ENCODE measurements at places on chromosomes 4 and X. TPM values are rescaled to one million over a fixed set of nuclear protein-coding genes. Genes with fewer than 3 reads are reported as not detected.
A peak's percentile ranks its signal among the peaks of the same experiment; 100 is the strongest.

GRCh38 chr4:149202117-149202516, 613.5 kb downstream of the IQCM start:
- no peak for DNase-seq

DNA sequence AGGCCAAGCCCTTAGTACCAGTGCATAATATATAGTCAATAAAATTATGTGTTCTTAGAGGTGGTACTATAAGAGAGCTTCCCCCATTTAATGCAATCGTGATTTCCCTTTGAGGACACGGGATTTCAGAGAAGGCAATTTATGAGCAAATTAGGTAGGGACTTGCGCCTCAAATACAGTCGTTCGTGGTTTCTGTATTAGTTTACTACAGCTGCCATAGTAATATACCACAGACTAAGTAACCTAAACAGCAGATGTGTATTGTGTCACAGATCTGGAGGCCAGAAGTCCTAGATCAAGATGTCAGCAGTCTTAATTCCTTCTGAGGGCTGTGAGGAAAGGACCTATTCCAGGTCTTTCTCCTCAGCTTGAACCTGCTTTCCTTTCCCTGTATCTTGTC, 1.5 kb upstream of the PUDP start:
- DNase-seq: no peak

DNA sequence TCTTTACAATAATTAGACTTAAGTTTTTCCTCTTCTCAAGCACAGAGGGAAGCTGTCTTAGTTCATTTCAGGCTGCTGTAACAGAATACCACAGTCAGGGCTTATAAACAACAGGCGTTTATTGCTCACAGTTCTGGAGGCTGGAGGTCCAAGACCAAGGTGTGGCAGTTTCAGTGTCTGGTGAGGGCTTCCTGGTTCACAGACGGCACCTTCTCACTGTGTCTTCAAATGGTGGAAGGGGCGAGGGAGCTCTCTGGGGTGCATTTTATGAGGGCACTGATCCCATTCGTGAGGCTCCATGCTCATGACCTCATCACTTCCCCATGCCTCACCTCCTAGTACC, 115.7 kb upstream of the MXRA5 start:
- DNase-seq: no peak

- no peak for DNase-seq
These were observed 20.7 kb downstream of the FHDC1 start for GRCh38 chr4:152956650-152957436.

GRCh38 chr4:114093221-114093715, 113.8 kb upstream of the ARSJ start:
- DNase-seq: no peak

GRCh38 chrX:132676561-132677186, 187.8 kb upstream of the MBNL3 start:
- DNase-seq: peak; percentile 31

DNA sequence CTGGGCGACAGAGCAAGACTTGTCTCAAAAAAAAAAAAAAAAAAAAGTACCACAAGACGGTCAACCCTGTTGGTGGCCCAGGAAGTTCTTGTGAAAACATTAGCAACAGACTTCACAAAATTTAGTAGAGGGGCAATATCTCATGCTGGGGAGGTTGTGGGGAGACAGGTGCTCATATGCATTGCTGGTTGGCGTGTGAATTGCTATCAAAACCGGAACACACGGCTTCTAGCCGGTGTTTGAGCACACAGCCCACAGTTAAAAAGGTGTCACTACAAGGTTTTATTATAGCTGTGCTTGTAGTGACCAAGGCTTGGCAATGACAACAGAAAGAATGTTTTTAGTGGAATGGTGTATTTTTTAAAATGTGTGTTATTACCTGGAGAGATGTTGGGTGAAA, 41.8 kb downstream of the SMS start:
- no peak for DNase-seq

GRCh38 chr4:105050896-105051295, 95.8 kb upstream of the TET2 start:
- DNase-seq: no peak

SUPT20HL1 gene
- total RNA-seq: not detected

GRCh38 chr4:21811565-21811964, 137.0 kb downstream of the KCNIP4 start:
- DNase-seq: no peak

GRCh38 chr4:56680266-56680665, 830 bp downstream of the HOPX start:
- no peak for DNase-seq

PASD1 gene
- not detected for total RNA-seq

CT45A3 gene
- total RNA-seq: not detected

DNA sequence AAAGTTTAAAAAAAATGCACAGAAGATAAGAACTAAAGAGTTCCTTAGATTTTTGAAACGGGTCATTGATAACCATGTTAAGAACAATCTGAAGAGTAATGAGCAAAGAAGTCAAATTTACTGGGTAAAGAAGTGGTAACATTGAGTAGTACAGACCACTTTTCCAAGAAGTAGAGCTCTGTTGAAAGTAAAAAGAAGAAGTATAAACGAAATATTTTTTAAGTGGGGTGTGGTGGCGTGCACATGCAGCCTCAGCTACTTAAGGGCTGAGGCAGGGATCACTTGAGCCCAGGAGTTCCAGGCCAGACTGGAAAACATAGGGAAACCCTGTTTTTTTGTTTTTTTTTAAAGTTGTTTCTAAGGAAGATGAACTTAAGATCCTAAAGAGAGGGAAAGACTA, 68.5 kb downstream of the UBA6 start:
- DNase-seq: no peak

- DNase-seq: no peak
These were observed 13.5 kb upstream of the PPM1K start for GRCh38 chr4:88297725-88298454.

GRCh38 chr4:174538123-174538875, 16.0 kb upstream of the HPGD start:
- DNase-seq: no peak

DNA sequence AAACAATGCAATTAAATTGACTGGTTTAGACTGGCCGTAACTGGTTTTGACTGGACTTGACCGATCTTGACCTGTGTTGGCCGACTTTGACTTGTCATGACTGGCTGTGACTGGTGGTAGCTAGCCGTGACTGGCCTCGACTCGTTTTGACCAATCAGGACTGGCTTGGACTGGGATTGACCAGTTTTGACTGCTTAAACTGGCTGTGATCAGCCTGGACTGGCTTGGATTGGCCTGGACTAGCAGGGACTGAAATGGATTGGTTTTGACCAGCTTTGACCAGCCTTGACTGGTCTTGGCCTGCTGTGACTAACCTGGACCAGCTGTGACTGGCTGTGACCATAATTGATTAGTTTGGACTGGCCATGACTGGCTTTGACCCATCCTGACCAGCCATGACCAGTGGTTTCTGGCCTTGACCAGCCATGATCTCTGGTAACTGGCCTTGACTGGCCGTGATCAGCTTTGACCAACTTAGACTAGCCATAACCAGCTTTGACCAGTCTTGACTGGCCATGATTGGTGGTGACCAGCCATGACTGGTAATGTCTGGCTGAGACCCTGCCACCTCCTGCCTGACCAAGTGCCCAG, 13.1 kb downstream of the SUV39H1 start:
- no peak for DNase-seq

SUPT20HL2 gene
- total RNA-seq: not detected

BMPR1B gene
- 1.4 TPM for total RNA-seq

- no peak for DNase-seq
These were observed 45.3 kb upstream of the SHOX start for GRCh38 chrX:585115-585808.

GRCh38 chr4:131566026-131566425, 1583.1 kb upstream of the PCDH10 start:
- DNase-seq: no peak

RASGEF1B gene
- 9.4 TPM for total RNA-seq

Data from neural progenitor cell (in vitro differentiated cells).